ENCODE measurements at places on chromosomes 3 and 15. TPM values are rescaled to one million over a fixed set of nuclear protein-coding genes. Genes with fewer than 3 reads are reported as not detected.

FETUB gene
- not detected for total RNA-seq

DNA sequence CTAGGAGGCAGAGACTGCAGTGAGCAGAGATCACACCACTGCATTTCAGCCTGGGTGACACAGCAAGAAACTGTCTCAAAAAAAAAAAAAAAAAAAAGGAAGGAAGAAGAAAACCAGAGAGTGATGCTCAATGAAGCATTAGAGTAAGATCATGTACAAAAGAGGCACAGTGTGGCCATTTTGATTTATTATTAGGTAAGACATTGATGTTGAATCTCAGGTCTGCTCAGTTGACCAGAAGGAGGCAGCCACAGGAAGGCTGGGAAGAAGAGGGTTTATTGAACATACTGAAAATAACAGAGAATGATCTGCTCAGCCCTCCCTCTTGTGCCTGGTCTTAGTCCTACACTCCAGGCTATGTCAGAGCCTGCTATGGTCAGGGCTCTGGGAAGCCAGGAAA, 15.6 kb downstream of the LRRK1 start:
- no peaks in the 10 kb centered on the region for H3K27me3 ChIP-seq
- no peak overlapping the region for H3K4me3 ChIP-seq
- H3K27ac ChIP-seq = no peak overlapping the region
- DNase-seq = no peak
- no peaks in the 10 kb centered on the region for H3K4me1 ChIP-seq
- no peaks in the 10 kb centered on the region for H3K36me3 ChIP-seq

DNA sequence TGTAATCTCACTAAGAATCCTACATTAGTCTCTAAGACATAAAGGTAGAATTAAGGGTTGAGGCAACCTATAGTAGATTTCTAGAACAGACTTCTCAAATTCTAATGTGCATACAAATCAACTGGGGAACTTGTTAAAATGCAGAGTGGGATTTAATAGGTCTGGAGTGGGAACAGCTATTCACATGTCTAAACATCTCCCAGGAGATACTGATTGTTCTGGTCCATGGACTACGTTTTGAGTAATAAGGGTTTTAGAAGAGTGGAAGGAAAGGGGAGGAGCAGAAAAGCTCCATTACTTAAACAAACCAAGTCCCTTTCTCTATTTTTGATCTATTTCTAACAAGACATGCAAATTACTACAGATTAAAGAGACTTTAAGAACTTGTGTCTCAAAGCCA, 524.8 kb downstream of the TUSC7 start:
- DNase-seq = no peak
- no peaks in the 10 kb centered on the region for H3K4me1 ChIP-seq
- no peak overlapping the region for H3K4me3 ChIP-seq
- no peaks in the 10 kb centered on the region for H3K27me3 ChIP-seq

TRH gene
- not detected for total RNA-seq

PRSS50 gene
- 0.50 TPM for total RNA-seq

SPRED1 gene
- total RNA-seq = 16.5 TPM

- DNase-seq = no peak
- no peak overlapping the region for H3K27ac ChIP-seq
- no peaks in the 10 kb centered on the region for H3K4me1 ChIP-seq
- H3K36me3 ChIP-seq = no peaks in the 10 kb centered on the region
- H3K27me3 ChIP-seq = no peaks in the 10 kb centered on the region
- no peak overlapping the region for H3K4me3 ChIP-seq
These were observed 174.3 kb downstream of the TP63 start for GRCh38 chr3:189805375-189806067.

FRMD4B gene
- 10.2 TPM for total RNA-seq

ALS2CL gene
- 71.6 TPM for total RNA-seq

- DNase-seq = no peak
- peaks cover 50% of the 10 kb centered on the region for H3K36me3 ChIP-seq
- no peaks in the 10 kb centered on the region for H3K27me3 ChIP-seq
These were observed 20.7 kb downstream of the EIF2A start for GRCh38 chr3:150567328-150567727.

DNA sequence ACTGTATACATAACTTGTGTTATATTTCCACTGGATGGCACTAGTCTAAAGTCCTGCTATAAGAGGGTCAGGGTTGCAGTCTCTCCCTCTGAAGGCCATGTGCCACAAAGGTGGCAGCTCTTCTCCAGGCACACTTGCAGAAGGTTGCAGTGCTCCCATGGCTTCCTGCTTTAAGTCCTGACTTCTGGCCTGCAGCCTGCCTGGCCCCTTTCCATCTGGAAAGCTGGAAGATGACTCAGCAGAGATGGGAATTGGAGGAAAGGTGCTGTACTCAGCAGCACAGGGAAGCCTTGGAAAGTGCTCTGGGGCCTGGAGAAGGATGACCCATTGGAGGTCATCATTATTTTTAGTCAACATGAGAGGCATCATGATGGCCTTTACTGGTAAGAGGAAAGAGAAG, 40.9 kb upstream of the MRPL3 start:
- H3K27me3 ChIP-seq = no peaks in the 10 kb centered on the region
- no peaks in the 10 kb centered on the region for H3K36me3 ChIP-seq
- peak overlapping the region; percentile 59 for H3K27ac ChIP-seq

DNA sequence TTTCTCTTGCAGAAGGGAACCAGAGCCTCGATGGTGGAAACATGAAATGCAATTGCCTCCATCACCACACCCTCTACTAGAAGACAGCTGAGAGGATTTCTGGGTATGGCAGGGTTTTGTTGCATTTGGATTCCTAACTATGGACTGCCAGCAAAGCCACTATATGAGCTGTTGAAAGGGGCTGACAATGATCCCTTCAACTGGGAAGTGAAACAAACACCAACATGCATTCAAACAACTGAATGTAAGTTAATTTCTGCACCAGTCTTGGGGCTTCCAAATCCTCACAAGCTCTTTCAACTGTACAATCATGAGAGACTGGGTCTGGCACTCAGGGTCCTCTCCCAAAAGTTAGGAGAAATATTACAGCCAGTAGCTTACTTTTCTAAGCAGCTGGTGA, 116.7 kb upstream of the PLCL2 start:
- no peaks in the 10 kb centered on the region for H3K27me3 ChIP-seq
- peaks cover 26% of the 10 kb centered on the region for H3K4me1 ChIP-seq
- H3K4me3 ChIP-seq = no peak overlapping the region
- DNase-seq = no peak
- no peak overlapping the region for H3K27ac ChIP-seq

DNA sequence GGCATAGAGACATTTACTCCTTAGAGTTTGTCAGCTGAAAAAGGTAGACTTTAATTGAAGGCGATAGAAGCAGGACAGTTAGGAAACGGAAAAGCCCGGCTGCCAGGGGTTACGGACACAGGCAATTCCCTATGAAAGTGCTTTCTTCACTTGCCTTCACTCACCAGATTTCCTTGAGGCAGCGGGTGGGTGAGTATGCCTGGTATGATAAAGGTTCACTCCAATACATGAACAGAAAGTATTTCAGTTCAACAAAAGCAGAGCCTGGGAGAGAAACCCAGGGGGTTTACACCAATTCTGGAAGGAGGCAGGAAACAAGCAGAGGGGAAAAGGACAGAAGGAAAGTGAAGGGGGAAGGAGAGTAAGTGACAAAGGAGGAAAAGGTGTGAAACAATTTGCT, 53.9 kb downstream of the QTRT2 start:
- no peak overlapping the region for H3K27ac ChIP-seq
- H3K4me1 ChIP-seq = no peaks in the 10 kb centered on the region
- H3K27me3 ChIP-seq = no peaks in the 10 kb centered on the region
- no peaks in the 10 kb centered on the region for H3K36me3 ChIP-seq
- H3K4me3 ChIP-seq = no peak overlapping the region
- DNase-seq = no peak

GRCh38 chr3:25455441-25456132, 27.5 kb downstream of the RARB start:
- no peaks in the 10 kb centered on the region for H3K27me3 ChIP-seq
- H3K4me3 ChIP-seq = no peak overlapping the region
- no peaks in the 10 kb centered on the region for H3K36me3 ChIP-seq
- H3K27ac ChIP-seq = peak overlapping the region; percentile 64
- DNase-seq = no peak
- peaks cover 56% of the 10 kb centered on the region for H3K4me1 ChIP-seq

GOLGA8S gene
- 0.09 TPM for total RNA-seq

- 0 out of 2 replicates have a peak, but pooled peaks cover 3% of the 10 kb centered on the region for H3K36me3 ChIP-seq
- H3K27ac ChIP-seq = no peak overlapping the region
- no peaks in the 10 kb centered on the region for H3K27me3 ChIP-seq
- no peak for DNase-seq
- H3K4me1 ChIP-seq = no peaks in the 10 kb centered on the region
- H3K4me3 ChIP-seq = no peak overlapping the region
These were observed 9.1 kb downstream of the RAB43 start for GRCh38 chr3:129112308-129113052.

DNA sequence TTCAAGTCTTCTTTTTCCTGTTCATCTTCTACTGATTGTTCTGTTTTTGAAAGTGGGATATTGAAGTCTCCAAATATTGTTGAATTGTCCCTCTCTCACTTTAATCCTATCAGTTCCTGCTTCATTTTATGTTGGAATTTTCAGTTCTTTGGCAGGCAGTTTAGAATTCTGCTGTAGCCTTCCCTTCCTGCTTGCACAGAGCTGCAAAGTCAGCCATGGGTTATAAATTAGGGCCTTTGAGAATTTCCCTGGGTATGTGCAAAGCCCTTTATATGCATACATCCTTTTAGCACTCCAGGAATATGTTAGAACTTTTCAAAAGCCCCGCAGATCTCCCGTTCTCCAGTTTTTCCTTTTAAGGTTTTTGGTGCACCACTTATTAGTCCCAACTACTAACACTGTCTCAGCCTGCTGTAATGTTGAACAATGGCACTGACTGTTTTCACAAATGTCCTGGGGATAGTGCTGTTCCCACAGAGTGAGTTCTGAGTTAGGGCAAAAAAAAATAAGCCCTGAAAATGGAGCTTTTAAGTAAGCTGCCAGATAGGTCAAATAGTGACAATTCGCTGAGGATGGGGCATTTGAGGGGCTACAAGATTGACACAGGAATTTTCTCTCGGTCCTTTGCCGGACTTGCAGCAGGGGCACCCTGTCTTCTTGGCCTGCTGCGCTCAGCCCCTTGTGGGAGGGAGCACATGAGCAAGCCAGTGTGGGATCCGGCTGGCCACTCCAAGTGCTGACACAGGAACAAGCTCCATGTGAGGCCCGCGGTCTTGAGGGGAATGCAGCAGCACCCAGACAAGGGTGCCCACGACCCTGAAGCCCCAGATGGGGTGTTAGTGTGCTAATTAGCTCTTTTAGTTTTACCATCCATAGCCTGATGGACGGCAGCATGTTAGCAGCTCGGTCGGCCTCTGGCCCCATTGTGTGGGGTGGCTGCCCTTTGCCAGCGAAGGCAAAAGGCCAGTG, 96.0 kb downstream of the VPS8 start:
- no peaks in the 10 kb centered on the region for H3K36me3 ChIP-seq
- DNase-seq = no peak
- no peak overlapping the region for H3K4me3 ChIP-seq
- H3K4me1 ChIP-seq = no peaks in the 10 kb centered on the region
- no peak overlapping the region for H3K27ac ChIP-seq
- H3K27me3 ChIP-seq = no peaks in the 10 kb centered on the region
